Activated T-helper 17 cell treated with anti-CD3 and anti-CD28 coated beads, Interleukin-2, amount 50 U/mL, for 72 hours (primary cell): ENCODE measurements at places on chromosomes 7 and 10. TPM values are rescaled to one million over a fixed set of nuclear protein-coding genes. Genes with fewer than 3 reads are reported as not detected.
A peak's percentile ranks its signal among the peaks of the same experiment; 100 is the strongest.

MMD2 gene
- not detected for total RNA-seq

COL13A1 gene
- total RNA-seq = not detected

RPP30 gene
- 173 TPM for total RNA-seq

SLC18A2 gene
- 0.05 TPM for total RNA-seq

HOXA6 gene
- total RNA-seq = not detected

NAT16 gene
- not detected for total RNA-seq

FRA10AC1 gene
- total RNA-seq = 15.5 TPM

ZFAND2A gene
- 27.7 TPM for total RNA-seq

DNA sequence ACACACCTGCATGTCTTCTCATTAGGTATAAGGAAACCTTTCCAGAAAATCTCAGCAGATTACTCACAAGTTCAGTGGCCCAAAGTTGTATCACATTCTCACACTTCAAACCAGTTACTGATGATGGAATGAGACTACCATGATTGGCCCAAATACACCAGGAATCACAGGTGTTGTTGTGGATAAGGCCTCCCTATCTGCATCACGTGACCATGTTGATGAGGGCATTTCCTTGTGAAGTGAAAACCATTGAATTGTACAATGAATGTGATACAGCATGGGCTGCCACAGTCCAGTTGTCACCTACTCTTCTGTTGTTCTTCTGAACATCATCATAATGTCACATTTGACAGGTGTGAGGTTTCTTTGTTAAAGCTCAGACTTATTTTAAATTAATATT, 431.7 kb downstream of the AUTS2 start:
- no peak for ATAC-seq

DNA sequence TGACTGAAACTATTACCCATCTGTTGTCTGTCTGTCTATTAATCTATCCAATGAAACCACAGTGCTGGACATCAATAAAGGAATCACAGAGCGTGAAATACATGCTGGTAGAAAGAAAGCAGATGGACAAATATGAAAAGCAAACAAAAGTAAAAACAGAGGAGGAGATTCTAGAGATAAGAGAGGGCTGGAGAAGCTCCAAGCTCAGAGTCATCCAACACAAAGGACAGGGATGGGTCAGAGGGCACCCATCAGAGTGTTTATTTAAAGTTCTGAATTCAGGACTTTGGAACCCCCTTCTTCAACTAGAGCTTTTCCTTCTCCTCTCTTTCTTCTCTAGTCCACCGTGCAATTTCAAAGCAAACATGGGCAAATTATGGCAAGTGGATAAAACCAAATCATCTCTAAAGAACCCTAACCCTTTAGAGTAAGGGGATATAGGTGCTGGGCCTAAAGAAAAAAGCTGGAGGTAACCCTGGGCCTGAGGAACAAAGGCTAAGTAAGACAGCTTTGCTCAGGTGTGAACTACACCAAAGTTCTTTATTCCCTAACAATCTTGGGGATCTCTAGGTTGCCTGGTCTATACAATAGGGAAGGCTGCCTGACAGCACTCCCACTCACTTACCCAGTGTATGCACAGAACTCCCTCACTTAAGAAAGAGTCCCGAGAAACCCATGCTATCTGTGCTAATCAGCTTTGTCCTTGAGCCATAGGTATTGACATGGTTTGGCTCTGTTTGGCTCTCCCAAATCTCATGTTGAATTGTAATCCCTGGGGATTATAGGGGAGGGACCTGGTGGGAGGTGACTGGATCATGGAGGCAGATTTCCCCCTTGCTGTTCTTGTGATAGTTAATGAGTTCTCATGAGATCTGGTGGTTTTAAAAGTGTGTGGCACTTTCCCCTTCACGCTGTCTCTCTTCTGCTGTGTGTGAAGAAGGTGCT, 97.0 kb downstream of the BAMBI start:
- no peak for ATAC-seq

DNA sequence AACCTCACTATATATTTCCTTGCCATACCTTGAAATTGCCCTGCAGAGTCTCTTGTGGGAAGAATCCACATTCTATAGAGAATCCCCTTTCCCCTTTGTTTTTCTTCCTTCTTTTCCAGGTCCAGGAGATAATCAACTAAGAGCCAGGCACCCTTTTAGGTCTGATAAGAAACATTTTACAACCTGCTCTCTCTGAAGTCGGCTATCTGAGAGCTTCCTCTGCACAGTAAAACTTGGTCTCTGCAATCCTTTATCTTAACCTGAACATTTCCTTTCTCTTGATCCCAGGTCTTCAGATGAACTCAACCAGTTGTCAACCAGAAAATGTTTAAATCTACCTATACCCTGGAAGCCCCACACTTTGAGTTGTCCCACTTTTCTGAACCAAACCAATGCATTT, 19.5 kb upstream of the PTER start:
- ATAC-seq = no peak

GRCh38 chr10:11446864-11447263, 164.6 kb downstream of the USP6NL start:
- no peak for ATAC-seq

DNA sequence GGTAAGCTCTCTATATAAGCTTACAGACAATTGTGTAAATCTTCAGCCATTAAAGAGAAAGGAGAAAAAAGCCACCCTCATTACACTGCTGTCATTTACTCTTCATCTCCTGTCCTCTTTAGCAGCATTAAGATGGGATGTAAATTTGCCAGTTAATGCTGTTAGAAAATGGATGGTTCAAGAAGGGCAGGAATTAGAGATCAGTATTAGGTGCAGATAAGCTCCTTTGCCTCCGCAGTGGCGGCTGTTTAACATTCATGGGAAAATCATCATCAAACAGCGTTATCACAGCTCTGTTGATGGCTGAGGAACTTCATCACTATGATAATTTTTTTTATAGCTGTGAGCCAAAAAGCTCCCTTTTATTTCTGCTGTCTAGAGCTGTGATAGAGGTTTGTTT, 61.8 kb upstream of the FAM204A start:
- no peak for ATAC-seq

DNA sequence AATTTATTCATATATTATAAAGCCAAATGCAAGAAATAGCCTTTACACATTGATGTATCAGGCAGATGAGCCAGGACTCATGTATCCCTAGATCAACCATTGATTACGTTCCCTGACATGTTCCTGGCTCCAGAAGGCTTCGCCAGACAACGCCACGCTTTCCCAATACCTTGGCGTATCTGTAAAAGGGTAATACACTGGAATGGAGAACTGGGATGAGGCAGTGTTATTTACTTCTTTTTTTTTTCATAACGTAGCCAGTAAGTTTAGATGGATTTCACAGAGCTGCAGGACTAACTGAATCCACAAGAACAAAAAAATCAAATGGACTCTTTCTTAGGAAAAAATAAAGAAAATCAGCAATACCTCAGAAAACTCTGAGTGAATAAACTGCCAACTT, 588.1 kb upstream of the SEMA3D start:
- no peak for ATAC-seq

GRCh38 chr7:107998660-107999480, 4.1 kb downstream of the LAMB1 start:
- ATAC-seq = no peak

DNA sequence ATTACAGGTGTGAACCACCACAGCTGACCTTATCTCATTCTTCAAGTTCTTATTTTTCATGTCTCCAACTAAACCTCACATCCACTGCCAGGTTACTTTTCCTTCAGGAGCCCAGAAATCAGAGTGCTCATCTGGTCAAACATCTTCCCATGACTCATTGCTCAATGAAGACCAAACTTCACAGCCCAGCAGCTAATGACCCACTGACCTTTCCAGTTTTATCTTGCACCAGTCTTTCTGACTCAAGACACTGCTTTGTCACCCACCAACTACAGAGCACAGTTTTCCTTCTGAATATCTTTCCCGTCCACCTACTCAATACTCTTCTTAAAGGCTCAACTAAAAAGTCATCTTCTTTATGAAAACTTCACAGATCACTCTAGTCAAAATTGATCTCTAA, 245.1 kb downstream of the CHCHD3 start:
- ATAC-seq = no peak

- no peak for ATAC-seq
Observed at GRCh38 chr10:131963350-131963749, 18.4 kb downstream of the BNIP3 start.

DNA sequence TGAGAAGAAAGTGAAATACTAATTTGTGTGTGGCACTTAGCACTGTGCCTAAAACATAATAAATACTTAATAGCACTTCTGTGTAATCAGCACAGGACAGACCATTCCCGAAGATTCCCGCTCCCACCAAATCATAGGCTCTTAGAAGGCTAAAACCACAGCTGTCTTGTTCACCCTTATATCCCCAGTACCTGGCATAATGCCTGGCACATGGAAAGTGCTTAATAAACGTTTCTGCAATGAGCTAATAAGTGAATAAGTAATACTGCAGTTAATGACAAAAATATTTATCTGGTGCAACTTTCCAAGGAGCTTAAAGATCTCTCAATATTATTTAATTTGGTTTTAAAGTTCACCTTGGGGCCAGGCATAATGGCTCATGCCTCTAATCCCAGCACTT, 43.2 kb downstream of the MTURN start:
- no peak for ATAC-seq

DNA sequence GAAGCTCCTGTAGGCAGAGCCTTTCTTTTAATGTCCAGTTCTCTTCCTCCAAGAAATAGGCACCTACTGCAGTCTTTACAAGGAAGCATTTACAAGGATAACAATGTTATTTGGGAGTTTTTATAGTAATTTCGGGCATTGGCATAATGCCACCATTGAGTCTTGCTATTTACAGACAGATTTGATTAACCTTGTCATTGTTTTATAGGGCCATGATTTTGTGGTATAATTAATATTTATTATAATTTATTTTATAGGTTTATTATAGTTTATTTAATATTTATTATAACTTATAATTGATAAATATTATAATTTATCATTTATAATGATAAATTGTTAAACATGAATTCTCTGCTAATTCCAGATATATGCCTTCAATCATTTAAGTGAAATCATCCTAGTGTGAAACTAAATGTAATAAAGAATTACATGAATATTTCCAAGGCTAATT, 573 bp upstream of the POT1 start:
- no peak for ATAC-seq

GRCh38 chr7:116955801-116956476, 2.6 kb downstream of the ST7 start:
- peak; percentile 82 for ATAC-seq

DNA sequence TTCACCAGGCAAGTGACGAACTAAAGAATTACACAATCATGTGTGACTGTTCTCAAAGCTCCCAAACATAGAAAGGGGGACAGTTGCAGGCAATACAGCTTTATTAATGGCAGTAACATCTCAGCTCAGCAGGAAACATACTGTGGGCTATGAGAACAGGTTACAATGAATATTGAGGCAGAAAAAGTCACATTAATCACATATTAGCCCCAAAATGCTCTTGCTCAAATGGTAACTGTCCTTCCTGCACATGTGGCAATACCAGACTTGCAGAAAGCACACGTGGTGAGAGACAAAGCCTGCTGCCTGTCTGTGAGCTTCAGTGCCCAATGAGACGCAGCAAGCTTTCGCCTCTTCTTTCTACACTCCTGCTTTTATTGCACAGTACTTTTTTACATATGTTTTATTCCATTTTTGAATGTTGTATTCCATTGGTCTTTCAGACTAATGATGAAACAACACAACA, 104.9 kb upstream of the ACBD5 start:
- peak; percentile 31 for ATAC-seq

DNA sequence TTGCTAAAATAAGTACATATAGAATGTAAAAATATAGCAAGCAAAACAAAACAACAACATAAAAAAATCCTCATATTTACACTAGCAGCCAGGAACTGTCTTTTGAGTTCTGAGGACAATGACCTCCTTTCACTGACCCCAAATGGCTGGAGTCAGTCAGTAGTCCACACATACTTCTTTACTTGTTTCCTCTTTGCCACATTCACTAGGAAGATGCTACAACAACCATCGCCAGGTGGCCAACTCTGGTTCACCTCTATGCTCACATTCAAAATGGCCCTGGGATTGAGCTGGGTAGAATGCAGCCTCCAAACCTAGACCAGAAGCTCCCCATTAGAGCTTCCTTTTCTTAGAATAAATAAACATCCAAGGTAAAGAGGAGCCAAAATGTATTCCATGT, 356.2 kb downstream of the PLXNA4 start:
- ATAC-seq = no peak

DNA sequence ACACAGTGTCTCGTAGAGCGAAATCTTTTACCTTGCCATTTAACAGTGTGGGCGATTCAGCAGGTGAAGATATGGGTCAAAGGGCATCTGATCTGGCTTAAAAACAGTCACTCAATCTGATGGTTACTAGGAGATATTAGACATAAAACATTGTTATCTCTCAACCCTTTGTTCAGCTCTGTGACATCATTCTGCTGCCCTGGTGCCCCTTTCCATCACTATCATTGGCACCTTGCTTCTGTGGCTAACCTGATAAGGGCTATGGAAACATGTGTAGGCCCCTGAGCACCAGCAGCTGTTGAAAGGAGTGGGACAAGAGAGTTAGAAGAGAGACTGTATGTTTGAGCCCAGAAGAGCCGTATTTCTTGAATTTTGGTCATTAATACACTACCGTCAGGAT, 650.3 kb downstream of the PHTF2 start:
- no peak for ATAC-seq

DNA sequence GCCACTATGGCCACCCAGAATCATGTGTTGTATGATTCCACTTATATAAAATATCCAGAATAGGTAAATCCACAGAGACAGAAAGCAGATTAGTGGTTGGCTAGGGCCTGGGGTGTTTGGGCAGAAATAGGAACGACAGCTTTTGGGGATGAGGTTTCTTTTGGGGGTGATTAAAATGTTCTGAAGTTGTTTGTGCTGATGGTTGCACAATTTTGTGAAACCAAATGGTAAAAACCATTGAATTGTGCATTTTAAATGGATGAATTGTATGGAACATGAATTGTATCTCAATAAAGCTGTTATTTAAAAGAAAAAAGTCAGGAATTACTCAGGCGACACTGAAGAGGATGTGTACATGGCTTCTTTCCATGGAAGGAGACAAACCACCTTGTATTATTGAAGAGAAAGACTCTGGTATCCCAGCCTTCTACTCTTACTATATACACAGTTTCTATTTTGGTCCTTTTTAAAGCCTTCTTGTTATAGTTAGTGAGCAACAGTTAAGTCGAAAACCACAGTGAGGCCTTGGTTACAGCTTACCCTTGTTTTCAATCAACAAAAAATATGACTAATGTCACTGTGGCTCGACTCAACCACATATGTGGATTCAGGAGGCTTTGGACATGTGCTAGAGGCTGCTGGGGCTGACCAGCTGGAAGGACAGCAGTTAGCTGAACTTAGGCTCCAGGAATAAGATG, 57.1 kb upstream of the KMT2E start:
- ATAC-seq = peak; percentile 88

- no peak for ATAC-seq
Observed at GRCh38 chr10:78985973-78986818, 82.6 kb upstream of the ZMIZ1 start.
